ENCODE measurements at places on chromosomes 1 and 21.

- no peak for DNase-seq
Observed at GRCh38 chr1:37472281-37472680, 2.1 kb upstream of the ZC3H12A start.

- DNase-seq = no peak
Observed at GRCh38 chr1:173499729-173500128, 22.6 kb downstream of the PRDX6 start.

DNA sequence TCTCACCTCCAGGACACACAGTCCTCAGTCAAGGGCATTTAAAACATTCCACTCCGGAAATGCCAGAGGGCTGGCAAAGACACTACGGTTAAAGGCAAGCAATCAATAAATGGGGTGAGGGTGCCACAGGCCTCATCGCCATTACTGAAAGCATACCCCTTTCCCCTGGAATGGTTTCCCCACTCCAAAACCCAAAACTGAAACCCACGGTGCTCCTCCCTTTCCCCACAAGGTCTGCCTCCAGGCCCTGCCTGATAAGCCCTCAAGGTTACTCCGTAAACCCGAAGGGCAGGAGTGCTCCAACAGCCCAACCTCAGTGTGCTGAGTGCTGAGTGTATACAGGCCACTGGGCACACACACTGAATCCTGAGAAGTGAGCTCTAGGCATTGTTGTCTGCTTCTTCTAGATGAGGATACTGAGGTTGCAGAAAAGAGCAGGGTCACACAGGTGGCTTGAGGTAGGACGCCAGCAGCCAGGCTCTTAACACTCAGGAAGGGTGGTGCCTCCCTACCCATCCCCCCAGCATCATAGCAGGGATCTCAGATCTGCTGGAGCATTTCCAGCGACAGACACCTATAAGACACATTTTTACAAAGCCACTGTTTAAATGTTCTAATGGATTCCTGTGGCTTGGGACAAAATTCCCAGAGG, 29.0 kb downstream of the SSBP3 start:
- DNase-seq = no peak

GRCh38 chr1:5150191-5150590, 495.8 kb downstream of the AJAP1 start:
- no peak for DNase-seq

DNA sequence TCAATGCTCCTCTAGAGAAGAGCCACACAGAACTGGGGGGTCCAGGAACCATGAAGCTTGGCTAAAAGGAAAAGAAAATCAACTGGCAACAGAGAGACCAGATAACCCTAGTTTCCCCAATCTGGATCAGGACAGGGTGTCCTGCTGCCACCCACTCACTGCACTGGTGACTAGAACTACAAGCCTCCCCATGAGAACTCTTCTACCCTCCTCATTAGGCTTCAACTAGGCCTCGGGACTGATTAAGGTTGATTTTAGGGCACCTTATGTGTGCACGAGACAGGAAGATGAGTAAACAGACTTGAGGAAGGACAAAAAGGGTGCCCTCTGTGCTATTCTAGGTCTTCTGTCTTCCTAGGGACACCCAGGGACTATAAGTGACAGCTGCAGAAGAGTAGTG, 2.3 kb upstream of the SF3B4 start:
- no peak for DNase-seq

GRCh38 chr1:47686731-47687630, 249.1 kb downstream of the FOXD2 start:
- peak; percentile 38 for DNase-seq

DNA sequence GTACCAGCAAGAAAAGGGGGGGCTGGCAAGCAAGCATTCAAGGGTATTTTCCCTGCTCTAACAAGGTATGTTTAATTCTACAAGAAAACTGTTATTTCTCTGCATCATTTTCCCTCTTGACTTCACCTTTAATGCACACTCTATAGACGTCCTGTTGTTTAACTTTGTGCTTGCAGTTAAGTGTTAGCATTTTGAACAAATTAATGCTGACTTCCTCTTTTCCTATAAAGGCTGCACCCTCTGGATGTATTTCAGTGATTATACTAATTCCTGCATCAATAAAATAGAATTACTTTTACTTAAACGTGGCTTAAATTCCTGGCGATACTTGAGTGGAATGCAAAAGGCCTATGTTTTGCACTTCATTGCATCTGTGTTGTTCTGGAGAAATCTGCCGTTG, 183.3 kb downstream of the KCNJ6 start:
- no peak for DNase-seq
